ENCODE measurements at places on chromosomes 1 and 21.

- DNase-seq = no peak
Observed at GRCh38 chr1:218604217-218604616, 259.1 kb downstream of the TGFB2 start.

DNA sequence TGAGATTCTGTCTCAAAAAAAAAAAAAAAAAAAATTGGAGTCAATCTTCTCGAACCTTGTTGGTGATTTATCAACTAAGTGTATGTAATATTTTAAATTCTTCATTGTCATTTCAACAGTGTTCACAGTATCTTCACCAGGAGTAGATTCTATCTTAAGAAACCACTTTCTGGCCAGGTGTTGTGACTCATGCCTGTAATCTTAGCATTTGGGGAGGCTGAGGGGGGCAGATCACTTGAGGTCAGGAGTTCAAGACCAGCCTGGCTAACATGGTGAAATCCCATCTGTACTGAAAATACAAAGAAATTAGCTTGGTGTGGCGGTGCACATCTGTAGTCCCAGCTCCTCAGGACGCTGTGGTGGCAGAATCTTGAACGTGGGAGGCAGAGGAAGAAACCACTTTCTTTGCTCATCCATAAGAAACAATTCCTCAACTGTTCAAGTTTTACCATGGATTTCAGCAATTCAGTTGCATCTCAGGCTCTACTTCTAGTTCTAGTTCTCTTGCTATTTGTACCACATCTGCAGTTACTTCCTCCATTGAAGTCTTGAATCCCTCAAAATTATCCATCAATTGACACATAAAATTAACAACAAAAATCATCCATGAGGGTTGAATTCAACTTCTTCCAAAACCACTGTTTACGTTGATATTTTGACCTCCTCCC is 30.4 kb upstream of the EYA3 start:
- no peak for DNase-seq

- DNase-seq = peak; percentile 60
Observed at GRCh38 chr1:37892151-37893047, 33.0 kb upstream of the MTF1 start.

DNA sequence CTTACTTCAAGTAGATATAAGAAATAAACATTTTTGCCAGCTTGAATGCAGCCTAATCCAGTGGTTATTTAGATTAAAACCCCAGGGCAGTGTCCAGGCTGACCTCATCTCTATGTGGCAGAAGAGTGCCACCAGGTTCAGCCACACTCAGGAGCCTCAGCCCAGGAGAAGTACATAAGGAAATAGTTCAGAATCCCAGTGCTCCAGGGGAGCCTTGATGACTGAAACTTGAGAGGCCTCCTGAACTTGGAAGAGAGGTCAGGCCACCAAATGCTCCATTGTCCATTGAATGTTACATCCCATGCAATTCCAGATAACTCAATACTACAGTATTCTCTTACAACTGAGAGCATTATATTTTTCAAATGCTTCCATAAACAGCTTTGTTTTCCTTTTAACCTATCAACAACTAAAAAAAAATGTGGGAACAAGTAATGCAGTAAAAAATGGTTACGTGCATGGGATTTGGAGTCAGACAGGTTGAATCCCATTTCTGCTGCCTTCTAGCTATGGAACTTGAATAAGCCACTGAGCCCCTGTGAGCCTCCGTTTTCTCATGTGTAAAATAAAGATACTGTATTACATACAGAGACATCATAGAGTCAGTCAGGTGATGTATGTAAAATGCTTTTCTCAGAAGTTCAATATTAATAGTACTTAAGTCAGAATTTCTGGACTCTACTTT is 248.0 kb downstream of the PLPP3 start:
- no peak for DNase-seq

GRCh38 chr1:201745023-201745422 is 83.9 kb upstream of the IPO9 start:
- DNase-seq = peak; percentile 71

GRCh38 chr1:154584267-154584994 is 16.9 kb downstream of the CHRNB2 start:
- no peak for DNase-seq

DNA sequence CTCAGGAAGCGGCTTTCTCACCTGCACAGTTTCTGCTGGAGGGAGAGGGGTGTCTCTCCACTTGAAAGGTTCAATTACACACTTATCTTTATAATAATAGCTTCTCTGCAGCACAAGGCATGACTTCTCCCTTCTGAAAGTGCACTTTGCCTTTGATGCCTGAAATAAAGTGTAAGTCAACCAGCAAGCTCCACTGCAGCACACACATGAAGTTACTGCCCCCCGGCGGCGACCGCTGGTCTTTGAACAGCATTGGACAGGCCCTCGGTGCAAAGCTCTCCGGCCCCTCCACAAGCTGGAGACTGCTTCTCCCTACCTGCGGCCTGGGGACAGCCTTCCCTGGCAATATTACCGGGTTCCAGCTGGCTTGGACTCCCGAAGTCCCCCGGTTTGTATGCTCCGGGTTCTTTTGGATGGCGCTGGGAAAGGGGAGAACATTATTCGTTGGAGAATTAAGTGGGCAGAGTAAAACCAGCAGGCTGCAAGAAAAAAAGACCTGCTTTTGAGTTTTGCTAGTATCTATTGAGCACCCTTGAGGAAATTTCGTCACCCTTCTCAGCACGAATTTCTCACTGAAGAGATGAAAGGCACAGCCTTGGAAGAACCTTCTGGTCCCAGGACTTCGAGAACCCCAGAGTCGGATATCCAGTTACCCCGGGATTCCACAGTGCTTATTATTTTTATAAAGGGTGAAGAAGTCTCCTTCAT is 11.8 kb downstream of the RCAN1 start:
- DNase-seq = peak; percentile 47

DNA sequence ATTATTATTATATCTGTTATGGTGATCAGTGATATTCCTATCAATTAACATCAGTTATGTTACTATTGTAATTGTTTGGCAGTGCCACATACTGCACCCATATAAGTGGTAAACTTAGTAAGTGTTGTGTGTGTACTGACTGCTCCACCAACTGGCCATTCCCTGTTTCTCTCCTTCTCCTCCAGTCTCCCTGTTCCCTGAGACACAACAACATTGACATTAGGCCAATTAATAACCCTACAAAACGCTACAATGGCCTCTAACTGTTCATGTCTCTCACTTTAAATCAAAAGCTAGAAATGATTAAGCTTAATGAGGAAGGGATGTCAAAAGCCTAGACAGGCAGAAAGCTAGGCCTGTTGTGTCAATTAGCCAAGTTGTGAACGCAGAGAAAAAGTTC is 6.6 kb upstream of the THRAP3 start:
- DNase-seq = no peak

- peak; percentile 85 for DNase-seq
Observed at GRCh38 chr1:241612533-241613477, 27.4 kb downstream of the CHML start.

DNA sequence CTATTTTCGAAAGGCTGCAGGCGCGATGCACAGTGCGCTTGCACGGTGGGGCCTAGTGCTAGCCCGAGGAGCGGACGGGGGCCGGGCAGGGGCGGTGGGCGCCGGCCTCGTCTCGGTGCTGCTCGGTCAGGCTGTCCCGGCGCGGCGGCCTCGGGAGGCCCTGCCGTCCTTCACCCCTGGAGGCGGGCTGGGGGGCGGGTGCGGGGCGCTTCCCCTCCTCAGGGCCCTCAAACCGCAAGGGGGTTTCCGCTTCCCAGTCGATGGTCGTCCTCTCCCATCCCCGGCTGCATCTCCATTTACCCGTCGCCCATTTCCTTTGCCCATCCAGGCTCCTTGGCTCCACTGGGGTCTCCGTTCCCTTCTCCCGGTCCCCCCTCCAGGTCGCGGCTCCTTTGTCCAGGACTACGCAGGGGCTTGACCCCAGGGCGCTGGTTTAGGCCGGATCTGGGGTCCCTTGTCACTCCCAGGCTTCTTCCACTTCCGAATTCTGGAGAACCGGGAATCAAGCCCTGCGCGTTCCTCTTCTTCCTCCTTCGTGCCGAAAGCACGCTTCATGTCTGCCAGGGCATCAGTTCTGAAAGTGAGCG is 196.3 kb upstream of the LMO4 start:
- DNase-seq = no peak

GRCh38 chr1:9233241-9233941 is 1.2 kb upstream of the H6PD start:
- peak; percentile 70 for DNase-seq

- no peak for DNase-seq
Observed at GRCh38 chr1:93446837-93447451, 974 bp upstream of the FNBP1L start.

GRCh38 chr1:22821027-22821426 is 110.4 kb downstream of the EPHB2 start:
- DNase-seq = no peak

DNA sequence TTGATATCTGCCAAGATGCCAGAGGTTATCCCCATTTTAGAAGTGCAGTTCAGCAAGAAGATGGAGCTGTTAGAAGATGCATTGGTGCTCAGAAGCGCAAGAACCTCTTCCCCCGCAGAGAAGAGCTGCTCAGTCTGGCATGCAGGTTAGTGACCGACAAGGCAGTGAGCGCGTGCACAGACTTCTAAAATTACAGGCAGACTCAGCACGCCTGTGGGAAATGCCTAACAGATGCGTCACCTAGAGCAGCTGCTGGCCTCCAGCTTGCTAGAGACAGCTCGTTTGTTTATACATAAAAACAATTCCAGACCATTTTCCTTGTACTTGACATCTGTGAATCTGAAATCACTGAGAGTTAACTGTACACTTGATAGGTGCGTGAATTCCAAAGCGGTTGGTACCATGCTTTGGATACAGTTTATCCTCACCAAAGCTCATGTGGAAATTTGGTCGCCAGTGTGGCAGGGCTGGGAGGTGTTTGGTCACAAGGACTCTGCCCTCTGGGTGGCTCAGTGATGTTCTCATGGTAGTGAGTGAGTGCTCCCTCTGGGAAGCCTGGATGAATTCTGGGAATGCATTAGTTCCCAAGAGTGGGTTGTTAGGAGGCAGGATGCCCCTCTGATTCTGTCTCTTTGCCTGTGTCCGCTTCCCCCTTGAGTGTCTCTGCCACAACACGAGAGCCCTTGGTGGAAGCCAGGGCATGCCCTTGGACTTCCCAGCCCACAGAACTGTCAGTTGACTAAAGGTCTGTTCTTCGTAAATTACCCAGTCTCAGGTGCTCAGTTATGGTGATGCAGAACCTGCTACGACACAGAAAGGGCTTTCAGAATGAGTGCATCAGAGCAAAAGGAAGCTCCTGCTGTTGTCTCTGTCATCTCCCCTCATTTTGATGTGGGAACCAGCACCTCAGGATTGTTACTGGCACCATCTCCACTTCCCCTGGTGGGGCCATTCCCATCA is 24.4 kb downstream of the SNAP47 start:
- peak; percentile 65 for DNase-seq

DNA sequence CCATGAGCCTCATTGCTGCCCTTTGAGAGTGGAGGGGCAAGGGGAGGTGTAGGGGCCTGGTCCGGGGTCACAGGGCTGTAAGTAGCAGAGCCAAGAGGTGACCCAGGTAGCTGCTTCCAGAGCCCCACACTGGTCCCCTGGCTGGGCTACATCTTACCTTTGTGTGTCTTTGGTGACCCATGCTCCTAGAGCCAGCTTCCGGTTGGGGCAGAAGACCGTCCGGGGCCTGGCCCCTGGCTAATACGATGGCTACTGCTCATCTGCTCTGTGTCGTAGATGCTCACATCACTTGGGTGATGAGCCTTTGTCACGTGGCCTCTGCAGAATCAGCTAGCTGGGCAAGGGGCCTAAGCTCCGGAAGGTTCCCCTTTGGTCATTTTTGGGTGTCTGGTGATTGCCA is 20.6 kb downstream of the ABCG1 start:
- DNase-seq = no peak

GRCh38 chr1:198942466-198942865 is 303.6 kb downstream of the PTPRC start:
- no peak for DNase-seq

Measured in stromal cell of bone marrow (primary cell).